GM12891 (cell line): ENCODE measurements at places on chromosomes 5 and 9.
A peak's percentile ranks its signal among the peaks of the same experiment; 100 is the strongest.

DNA sequence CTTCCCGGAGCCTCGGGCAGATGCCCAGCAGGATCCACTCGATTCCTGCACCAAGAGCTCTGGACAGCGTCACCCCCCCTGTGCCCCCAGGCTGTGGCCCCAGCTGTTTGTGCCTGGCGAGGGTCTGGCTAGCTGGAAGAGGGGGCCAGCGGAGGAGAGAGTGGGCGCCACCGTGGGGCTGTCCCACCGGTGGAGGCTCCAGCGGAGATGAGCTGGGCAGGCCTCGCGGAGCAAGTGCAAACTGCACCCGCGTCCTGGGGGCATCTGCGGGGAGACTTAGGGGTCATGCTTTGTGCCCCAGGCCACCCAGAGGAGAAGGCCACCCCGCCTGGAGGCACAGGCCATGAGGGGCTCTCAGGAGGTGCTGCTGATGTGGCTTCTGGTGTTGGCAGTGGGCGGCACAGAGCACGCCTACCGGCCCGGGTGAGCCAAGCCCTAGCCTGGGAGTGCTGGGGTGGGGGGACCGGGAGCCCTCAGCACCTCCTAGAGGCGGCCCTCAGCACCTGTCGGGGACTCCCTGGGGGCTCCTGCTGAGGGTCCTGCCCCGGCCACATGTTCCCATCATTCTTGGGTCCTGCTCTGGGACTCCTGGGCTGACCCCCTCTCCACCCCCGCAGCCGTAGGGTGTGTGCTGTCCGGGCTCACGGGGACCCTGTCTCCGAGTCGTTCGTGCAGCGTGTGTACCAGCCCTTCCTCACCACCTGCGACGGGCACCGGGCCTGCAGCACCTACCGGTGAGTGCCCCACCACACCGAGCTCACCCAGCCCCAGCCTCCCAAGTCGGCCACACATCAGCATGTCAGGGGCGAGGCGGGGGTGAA is 5.4 kb downstream of the EGFL7 start:
- no peak for DNase-seq

DNA sequence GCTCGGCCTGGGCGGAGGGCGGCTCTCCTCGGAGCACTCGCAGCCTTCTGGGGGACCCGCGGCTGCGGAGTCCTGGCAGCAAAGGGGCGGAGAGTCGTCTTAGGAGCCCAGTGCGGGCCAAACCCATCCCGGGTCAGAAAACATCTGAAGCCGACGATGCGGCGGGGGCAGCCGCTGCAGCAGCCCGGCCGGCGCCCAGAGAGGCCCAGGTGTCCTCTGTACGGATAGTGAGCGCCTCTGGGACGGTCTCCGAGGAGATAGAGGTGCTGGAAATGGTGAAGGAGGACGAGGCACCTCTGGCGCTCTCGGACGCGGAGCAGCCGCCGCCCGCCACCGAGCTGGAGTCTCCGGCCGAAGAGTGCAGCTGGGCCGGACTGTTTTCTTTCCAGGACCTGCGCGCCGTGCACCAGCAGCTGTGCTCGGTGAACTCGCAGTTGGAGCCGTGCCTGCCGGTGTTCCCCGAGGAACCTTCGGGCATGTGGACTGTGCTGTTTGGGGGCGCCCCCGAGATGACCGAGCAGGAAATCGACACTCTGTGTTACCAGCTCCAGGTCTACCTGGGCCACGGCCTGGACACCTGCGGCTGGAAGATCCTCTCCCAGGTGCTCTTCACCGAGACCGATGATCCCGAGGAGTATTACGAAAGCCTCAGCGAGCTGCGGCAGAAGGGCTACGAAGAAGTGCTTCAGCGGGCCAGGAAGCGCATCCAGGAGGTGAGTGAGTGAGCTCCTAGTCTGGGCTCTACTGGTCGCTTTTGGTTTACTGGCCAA is 1.2 kb downstream of the JMY start:
- peak; percentile 38 for DNase-seq

GRCh38 chr9:133088146-133088750 is 26.5 kb downstream of the CEL start:
- no peak for DNase-seq

DNA sequence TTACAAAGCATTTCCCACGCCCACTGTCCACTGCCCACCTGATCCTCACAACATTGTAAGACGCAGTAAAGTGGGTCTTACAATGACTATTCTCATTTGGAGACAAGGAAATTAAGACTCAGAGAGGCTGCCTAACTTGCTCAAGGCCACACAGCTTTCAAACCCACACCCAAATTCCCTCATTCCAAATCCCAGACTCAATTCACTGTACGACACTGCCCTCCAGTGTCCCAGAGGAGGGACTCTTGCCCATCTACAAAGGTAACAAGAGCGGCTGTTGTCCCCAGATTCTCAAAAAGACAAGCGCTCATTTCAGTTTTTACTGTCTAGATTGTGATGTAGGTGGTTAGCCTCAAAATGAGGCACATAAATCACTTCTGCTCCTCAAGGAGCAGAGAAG is 184.6 kb downstream of the ACTL7B start:
- DNase-seq = no peak

- DNase-seq = no peak
These were observed 103.2 kb downstream of the PTTG1 start for GRCh38 chr5:160524827-160525226.

GRCh38 chr9:129236441-129237145 is 58.5 kb upstream of the IER5L start:
- DNase-seq = no peak
